Heart left ventricle (tissue), 16 donors: ENCODE measurements at places on chromosomes 5 and 9. TPM values are rescaled to one million over a fixed set of nuclear protein-coding genes. Genes with fewer than 3 reads are reported as not detected.

Gene ATP10B
- 0.03 TPM for polyA plus RNA-seq

Gene GBA2
- 54.1 TPM for polyA plus RNA-seq

Gene SH3GL2
- 1.3 TPM for polyA plus RNA-seq

Gene LAMC3
- polyA plus RNA-seq = 0.27 TPM

Gene CAPSL
- polyA plus RNA-seq = not detected

Gene PCDHGC4
- 0.39 TPM for polyA plus RNA-seq

Gene EIF4EBP3
- polyA plus RNA-seq = 33.3 TPM

Gene BRINP1
- 0.04 TPM for polyA plus RNA-seq

Gene SPATA31A3
- not detected for polyA plus RNA-seq

Gene SURF6
- polyA plus RNA-seq = 19.6 TPM

Gene CARTPT
- polyA plus RNA-seq = not detected

Gene BASP1
- polyA plus RNA-seq = 2.1 TPM

Gene BARHL1
- not detected for polyA plus RNA-seq

Gene NDOR1
- polyA plus RNA-seq = 9.2 TPM

Gene ABO
- 1.9 TPM for polyA plus RNA-seq

Gene FLT4
- 5.0 TPM for polyA plus RNA-seq

Gene C5orf15
- polyA plus RNA-seq = 15.8 TPM

Gene CYFIP2
- 23.2 TPM for polyA plus RNA-seq

Gene PRDM12
- not detected for polyA plus RNA-seq

- no peak for DNase-seq
Observed at GRCh38 chr5:153276151-153276550, 214.3 kb upstream of the GRIA1 start.

- DNase-seq = peak; percentile 55
Observed at GRCh38 chr9:104872656-104873488, 55.1 kb downstream of the ABCA1 start.

DNA sequence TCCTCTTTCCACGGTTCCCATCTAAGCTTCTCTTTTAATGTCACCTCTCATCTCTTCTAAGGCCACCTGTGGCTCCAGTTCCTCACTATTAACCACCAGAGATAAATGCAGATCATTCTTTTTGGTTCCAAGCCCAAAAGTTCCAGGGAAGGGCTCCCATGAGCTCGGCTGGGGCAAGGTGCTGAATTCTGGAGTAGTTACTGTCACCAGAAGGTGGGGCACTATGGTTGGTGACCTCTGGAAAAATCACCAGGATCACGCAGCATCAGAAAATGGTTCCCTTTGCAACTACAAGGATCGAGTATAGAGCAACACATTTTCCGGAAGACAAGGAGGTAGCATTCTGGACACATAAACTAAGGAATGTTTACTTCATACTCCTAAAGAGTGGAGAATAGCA is 528.7 kb upstream of the DAP start:
- DNase-seq = no peak

- peak; percentile 72 for DNase-seq
Observed at GRCh38 chr5:176629853-176630680, at the start of the genes EIF4E1B and SNCB. Gene EIF4E1B (plus strand): TSS chr5:176630675. CDS start chr5:176642788, 12,113 bp downstream. Gene SNCB (minus strand): TSS chr5:176630534. CDS start chr5:176629654, 880 bp downstream.

DNA sequence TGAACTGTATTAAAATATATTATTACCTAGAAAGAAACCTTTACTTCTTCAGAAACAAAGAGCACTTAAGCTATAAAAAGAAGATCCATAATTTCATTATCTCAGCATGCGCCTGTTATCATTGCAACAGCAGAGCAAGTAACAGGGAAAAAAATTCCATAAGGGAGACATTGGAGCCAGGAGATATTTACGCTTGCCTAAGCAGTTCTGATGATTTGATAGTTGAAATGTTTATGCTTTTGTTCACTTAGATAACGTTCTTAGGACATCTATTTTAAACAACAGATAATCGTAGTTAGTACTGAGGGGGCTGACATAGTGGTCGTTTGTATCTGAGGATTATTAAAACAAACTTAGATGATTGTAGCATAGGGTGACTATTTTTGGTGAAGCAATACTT is 252.5 kb downstream of the NNT start:
- no peak for DNase-seq

DNA sequence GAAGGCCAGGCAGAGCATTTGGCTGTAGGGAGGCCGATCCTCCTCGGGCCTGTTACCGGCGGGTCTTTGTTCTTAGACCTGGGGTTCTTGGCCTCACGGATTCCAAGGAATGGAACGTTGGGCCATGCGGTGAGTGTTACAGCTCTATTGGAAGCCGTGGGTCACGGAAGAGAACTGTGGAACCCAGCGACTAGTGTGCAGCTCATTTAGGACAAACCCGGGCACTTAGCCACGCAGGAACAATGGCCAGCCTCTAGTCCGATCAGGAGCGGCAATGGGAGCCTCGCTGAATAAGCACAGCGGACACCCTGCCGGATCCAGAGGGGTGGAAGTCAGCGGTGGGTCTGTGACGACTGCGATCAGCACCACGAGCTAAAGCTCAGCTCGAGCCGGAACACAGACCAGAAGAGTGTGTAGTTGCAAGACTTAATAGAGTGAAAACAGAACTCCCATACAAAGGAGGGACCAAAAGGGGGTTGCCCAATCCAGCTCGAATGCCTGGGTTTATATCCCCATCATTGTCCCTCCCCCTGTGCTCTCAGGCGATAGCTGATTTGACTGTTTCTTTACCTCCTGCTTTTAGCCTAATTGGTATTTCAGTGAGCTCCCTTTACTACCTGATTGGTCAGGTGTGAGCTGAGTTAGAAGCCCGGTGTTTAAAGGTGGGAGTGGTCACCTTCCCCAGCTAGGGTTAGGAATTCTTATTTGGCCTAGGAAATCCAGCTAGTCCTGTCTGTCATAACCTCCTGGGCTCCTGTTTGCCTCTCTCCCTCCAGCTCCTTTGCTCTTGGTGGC is 53.7 kb upstream of the RPL26L1 start:
- no peak for DNase-seq

DNA sequence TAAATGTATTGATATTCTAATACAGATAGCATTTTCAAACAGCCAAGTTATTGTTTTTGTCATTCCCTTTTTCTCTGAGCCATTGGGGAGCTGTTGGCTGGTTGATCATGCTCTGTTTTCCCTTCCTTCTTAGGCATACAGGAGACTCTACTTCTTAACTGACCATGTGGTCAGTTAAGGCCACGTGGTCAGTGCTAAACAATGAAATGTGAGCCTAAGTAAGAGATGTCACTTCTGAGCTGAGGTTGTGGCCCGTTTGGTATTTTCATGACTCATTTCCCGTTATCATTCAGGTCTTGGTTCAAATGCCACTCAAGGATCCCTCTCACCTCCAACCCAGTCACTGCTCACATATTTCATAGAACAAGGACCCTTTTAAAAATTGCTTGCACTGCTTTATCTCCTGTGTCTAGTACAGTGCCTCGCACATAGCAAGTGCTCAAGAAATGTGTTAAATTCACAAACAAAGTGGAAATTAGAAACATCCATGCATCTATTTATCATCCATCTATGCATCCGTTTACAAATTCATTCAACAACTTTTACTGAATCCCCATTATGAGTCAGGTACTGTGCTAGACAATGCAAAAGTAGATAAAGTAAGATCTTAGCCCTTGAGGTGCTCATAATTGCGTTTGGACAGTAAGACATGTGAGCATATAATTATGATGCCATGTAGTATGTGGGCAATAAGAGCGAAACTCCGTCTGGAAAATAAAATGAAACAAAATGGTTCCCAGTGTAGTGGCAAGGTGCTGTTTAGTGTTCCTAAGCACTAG is 50.7 kb downstream of the ARRDC3 start:
- DNase-seq = no peak

DNA sequence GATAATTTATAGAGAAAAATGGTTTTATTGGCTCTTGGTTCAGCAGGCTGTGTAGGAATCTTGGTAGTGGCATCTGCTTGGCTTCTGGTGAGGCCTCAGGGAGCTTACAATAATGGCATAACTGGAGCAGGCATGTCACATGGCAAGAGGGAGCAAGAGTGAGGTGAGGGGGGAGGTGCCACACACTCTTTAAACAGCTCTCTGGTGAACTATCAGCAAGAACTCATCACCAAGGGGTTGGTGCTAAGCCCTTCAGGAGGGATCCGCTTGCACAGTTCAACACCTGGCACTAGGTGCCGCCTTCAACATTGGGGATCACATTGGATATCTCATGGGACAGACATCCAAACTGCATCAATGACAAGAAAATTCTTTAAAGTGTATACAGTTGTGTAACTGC is 10.5 kb downstream of the GPBP1 start:
- DNase-seq = no peak

- no peak for DNase-seq
Observed at GRCh38 chr5:14217587-14217986, 74.4 kb downstream of the TRIO start.

GRCh38 chr9:129073404-129073803 is 7.5 kb upstream of the DOLPP1 start:
- DNase-seq = no peak

DNA sequence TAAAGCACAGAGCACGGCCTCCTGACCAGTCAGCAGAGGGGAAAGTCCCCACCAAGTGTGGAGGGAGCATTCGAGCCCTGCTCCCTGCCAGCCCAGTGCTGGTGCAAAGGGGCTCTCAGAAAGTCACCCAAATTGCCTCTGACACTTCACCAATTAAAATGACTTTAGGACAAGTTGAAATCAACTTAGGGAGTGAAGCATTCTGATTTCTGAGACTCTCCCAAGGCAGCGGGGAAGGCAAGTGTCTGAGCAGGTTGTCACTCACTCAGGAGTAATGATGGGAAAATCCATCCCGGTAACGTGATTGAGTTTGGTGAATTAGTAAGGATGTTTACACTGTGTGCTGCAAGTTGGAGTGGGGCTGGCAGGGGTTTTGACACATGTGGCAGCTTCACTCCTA is 73.7 kb downstream of the PCDH1 start:
- DNase-seq = no peak

GRCh38 chr5:161865510-161865909 is 17.6 kb downstream of the GABRA1 start:
- no peak for DNase-seq

GRCh38 chr5:179192185-179192890 is 132.2 kb downstream of the ZNF354C start:
- peak; percentile 27 for DNase-seq

- DNase-seq = no peak
Observed at GRCh38 chr9:96868709-96869108, 14.4 kb upstream of the ZNF782 start.

DNA sequence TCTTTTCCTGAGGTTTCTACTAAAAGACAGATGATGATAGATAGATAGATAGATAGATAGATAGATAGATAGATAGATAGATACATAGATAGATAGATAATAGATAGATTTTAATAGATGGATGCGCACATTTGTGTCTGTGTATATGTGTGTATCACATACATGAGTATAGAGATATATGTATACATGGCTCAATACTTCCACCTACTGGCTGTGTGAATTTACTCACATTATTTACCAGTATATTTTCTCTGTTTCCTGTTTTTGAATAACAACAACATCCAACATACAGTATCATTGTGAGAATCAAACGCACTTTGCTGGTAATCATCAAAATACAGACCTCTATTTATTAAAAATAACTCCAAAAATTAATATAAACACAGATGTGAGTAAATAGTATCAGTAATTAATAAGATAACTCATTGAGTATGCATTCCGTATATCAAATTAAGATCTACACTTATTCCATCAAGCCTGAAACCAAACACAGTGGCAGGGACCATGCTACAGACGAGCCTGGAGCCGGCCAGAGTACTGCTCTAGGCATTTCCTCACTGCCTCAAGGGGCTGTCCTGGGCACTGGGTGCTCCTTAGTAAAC is 338.0 kb downstream of the SEMA5A start:
- no peak for DNase-seq

DNA sequence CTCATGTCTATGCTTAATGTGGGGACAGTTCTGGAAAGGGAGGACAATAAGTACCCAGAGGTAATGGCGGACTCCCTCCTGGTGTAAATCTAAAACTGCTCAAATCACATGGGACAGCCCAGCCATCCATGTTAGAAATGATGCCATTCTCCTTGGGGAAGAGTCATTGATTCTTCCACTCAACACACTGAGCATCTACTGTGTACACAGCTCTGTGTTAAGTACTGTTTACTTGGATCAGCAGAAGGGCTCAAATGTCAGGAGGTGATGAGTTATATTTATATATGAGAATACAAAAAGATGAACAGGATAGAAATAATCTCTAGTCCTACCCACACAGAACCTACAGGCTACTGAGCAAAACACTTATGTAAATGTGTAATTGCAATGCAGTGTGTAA is 31.8 kb upstream of the NANS start:
- DNase-seq = no peak

DNA sequence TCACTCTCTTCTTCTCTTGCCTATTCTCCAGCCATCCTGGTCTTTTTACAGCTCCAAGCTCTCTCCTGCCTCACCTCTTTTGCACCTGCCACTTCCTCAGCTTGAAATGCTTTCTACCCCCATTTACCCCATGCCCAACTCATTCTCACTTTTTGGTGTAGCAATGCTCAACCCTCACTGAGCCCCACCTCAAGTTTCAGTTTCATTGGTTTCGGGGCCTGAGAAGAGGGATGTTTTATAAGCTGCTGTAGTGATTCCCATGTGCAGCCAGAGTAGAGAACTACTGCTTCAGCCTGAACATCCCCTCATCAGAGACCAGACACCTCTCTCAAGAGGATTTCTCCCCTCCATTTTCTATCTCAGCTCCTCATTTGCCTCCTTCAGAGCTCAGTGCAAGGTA is 45.2 kb upstream of the FYB1 start:
- DNase-seq = no peak

GRCh38 chr5:9363449-9363848 is 182.4 kb downstream of the SEMA5A start:
- DNase-seq = no peak

DNA sequence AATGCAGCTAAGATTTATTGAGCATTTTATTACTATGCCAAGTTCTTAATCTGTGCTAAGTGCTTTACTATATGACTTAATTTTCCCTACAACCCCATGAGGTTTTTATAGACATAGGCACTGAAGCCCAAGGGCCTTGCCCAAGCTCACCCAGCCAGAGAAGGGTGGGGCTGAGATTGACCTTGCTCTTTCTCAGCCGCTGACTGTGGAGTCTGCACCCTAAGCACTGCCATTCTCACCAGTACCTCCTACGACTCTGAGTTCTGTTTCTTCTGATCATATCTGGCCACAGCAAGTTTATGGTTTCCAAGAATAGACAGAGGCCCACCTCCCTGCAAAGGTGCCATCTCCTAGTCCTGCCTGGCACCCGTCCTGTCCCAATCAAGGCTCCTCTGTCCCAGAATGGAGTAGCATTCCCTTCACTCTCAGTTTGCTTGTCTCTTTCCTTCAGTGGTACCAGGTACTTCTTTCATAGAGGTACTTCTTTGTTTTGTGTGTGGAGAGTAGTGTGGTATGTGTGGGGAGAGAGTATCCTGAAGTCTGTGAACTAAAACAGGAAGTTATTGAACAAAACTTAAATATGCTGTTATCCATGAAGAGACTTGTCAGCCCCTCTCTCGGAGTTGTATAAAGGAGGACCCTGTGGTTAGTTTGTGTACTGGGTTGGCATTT is 42.6 kb downstream of the CSF1R start:
- DNase-seq = no peak

DNA sequence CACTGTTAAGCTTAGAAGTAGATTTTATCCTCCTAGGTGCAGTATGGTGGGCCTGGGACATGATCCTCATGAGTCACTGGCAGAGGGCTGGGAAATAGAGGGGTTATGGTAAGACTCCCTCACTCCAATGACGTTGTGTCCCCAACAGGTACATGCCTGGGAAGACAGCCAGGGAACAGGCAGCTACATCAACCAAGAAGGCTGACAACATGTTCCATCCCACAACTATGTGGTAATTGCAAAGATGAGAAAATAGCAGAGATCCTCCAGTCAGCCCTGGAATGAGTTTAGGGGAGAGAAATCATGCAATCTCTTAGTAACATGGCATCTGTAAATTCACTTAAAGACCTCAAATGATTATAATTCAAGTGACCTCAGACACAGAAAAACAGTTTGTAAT is 114.4 kb upstream of the LIFR start:
- DNase-seq = no peak
